ENCODE measurements at places on chromosomes 7 and 10. TPM values are rescaled to one million over a fixed set of nuclear protein-coding genes. Genes with fewer than 3 reads are reported as not detected.

The NYAP1 gene
- 0.66 TPM for total RNA-seq

GRCh38 chr7:141674702-141675101 lies 27.3 kb downstream of the DENND11 start:
- H3K4me1 ChIP-seq: no peaks in the 10 kb centered on the region
- H3K27ac ChIP-seq: no peak overlapping the region
- no peaks in the 10 kb centered on the region for H3K27me3 ChIP-seq
- no peak for DNase-seq
- peaks cover 46% of the 10 kb centered on the region for H3K36me3 ChIP-seq

DNA sequence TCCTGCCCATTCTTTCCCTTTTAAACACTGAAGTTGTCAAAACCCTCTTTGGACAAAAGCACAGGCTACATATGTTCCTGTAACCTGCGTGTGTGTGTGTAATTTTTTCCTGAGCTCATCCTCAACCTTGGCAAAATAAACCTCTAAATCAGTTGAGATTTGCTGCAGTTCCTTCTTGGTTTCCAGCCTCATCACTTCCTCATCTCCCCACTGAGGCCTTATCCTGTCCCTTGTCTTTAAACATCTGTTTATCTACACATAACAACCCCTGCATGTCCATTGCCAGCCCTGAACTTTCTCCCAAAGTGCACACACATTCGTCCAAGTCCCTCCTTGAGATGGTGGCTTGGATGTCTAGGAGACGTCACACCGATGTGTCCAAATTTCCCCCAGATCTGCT lies 35.5 kb downstream of the LYZL2 start:
- no peaks in the 10 kb centered on the region for H3K27me3 ChIP-seq
- H3K4me1 ChIP-seq: no peaks in the 10 kb centered on the region
- H3K36me3 ChIP-seq: no peaks in the 10 kb centered on the region
- no peak for DNase-seq
- no peak overlapping the region for H3K27ac ChIP-seq

- H3K36me3 ChIP-seq: no peaks in the 10 kb centered on the region
- H3K27me3 ChIP-seq: peaks cover 3% of the 10 kb centered on the region
- no peaks in the 10 kb centered on the region for H3K4me1 ChIP-seq
- no peak overlapping the region for H3K27ac ChIP-seq
- no peak overlapping the region for H3K4me3 ChIP-seq
These were observed 120.7 kb downstream of the TES start for GRCh38 chr7:116331020-116331419.

GRCh38 chr7:78852951-78853350 lies 600.5 kb downstream of the MAGI2 start:
- H3K36me3 ChIP-seq: no peaks in the 10 kb centered on the region
- DNase-seq: no peak
- H3K4me1 ChIP-seq: no peaks in the 10 kb centered on the region
- H3K27ac ChIP-seq: no peak overlapping the region
- H3K27me3 ChIP-seq: no peaks in the 10 kb centered on the region

GRCh38 chr7:19437446-19437845 lies 271.4 kb downstream of the POLR1F start:
- H3K36me3 ChIP-seq: no peaks in the 10 kb centered on the region
- no peak overlapping the region for H3K27ac ChIP-seq
- DNase-seq: no peak
- no peak overlapping the region for H3K4me3 ChIP-seq
- H3K27me3 ChIP-seq: no peaks in the 10 kb centered on the region

- no peak overlapping the region for H3K27ac ChIP-seq
- no peaks in the 10 kb centered on the region for H3K27me3 ChIP-seq
- H3K4me1 ChIP-seq: no peaks in the 10 kb centered on the region
- H3K4me3 ChIP-seq: no peak overlapping the region
- no peaks in the 10 kb centered on the region for H3K36me3 ChIP-seq
These were observed 50.1 kb upstream of the HDAC9 start for GRCh38 chr7:18445483-18445882.

DNA sequence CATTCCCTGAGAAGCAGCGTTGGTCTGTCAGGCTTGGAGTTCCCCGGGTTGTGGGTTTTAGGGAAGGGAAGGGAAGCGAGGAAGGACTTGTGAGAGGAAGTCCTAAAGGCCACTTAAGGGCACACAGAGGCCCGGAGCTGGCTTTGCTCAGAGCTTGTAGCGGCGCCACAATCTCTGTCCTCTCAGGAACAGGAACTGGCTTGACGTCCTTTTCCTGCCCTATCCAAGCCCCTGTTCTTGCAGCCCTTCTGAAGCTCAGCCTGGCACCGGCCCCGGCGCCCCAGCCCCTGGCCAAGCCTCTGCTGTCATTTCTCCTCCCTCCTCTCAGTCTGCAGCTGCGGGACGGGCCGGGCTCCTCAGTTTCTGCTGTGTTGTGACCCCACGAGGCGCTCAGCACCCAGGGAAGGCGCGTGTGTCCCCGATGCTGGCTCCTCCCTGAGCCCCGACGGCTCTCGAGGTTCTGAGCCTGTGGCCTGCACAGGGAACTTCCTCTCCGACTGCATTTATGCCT lies at the start of gene GIMAP8:
GIMAP8 (plus strand) TSS at position 140 of the 511 bp plus-strand sequence. CDS start 16,069 bp downstream, outside the sequence.
- H3K27me3 ChIP-seq: no peaks in the 10 kb centered on the region
- peak; percentile 62 for DNase-seq
- H3K4me1 ChIP-seq: peaks cover 76% of the 10 kb centered on the region
- H3K36me3 ChIP-seq: peaks cover 12% of the 10 kb centered on the region
- H3K4me3 ChIP-seq: peak within 1 kb of the TSS; percentile 96

DNA sequence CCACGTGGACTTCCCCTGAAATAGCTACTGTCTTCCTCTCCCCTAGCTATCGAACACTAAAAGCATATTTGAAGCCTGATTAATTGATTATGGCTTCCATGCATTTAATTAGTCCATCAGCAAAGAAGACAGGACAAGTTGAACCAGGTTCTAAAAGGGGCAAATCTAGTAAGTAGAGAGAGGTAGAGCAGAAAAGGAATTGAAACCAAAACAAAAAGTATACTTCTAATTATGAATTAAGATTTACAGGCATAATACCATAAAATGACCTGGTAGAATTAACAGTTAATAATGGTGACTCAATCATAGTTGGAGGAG lies 393 bp upstream of the DNAJC1 start:
- peaks cover 12% of the 10 kb centered on the region for H3K4me1 ChIP-seq
- H3K36me3 ChIP-seq: no peaks in the 10 kb centered on the region
- peak overlapping the region; percentile 91 for H3K4me3 ChIP-seq

GRCh38 chr10:33612551-33612950 lies 278.1 kb upstream of the NRP1 start:
- no peaks in the 10 kb centered on the region for H3K27me3 ChIP-seq
- no peak overlapping the region for H3K27ac ChIP-seq
- no peak for DNase-seq
